ENCODE measurements at places on chromosomes 11 and 22.
A peak's percentile ranks its signal among the peaks of the same experiment; 100 is the strongest.

DNA sequence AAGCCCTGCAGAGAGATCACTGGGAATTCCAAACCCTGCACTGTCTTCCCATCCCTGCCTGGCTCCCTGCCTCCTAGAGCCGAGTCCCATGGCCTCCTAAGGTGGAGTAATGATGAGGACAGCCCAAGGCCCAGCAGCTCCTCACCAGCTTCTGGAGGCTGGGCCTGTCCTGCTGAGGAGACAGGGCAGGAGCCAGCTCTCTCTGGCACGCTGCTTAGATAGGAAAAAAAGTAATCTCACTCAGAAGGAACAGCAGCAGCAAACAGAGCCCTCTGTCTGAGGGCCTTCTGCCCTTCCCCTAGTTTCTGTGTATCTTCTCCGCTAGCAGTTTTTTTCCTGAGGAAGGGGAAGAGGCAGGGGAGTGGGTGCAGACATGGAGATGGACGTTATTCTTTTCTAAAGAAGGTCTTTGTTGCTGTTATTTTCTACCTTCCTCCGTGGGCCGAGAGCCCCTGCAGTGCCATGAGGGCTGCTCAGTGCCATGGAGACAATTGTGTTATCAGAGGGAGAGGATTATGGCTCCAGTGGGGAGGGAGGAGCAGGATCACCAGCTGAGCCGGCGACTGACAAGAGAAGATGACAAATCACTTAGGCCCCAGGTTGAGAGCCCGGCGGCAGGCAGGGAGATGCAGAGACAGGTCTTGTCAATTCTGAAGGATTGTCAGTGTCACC, 315.3 kb downstream of the BUD13 start:
- no peaks in the 10 kb centered on the region for H3K4me1 ChIP-seq
- no peak overlapping the region for H3K27ac ChIP-seq
- H3K4me3 ChIP-seq = no peak overlapping the region
- no peak for DNase-seq
- no peaks in the 10 kb centered on the region for H3K36me3 ChIP-seq
- no peaks in the 10 kb centered on the region for H3K27me3 ChIP-seq

GRCh38 chr11:19982774-19983495, 177.3 kb downstream of the DBX1 start:
- no peak overlapping the region for H3K27ac ChIP-seq
- H3K4me3 ChIP-seq = no peak overlapping the region
- H3K27me3 ChIP-seq = no peaks in the 10 kb centered on the region
- H3K36me3 ChIP-seq = no peaks in the 10 kb centered on the region

DNA sequence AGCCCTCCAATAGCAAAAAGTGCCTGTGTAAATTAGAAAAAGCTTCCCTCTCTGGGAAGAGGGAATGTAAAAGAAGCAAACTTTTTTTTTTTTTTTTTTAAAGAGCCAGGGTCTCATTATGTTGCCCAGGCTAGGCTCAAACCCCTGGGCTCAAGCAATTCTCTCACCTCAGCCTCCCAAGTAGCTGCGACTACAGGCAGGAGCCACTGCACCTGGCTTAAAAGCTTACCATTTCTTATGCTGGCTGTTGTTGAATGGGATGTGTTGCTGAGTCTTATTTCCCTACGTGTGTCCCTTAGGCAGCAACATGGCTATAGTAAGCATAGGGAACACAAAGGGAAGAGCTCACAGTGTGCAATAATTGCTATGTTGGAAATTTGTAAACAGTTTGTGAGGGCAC, 225.5 kb upstream of the CCDC90B start:
- H3K4me3 ChIP-seq = no peak overlapping the region
- no peaks in the 10 kb centered on the region for H3K36me3 ChIP-seq
- peaks cover 27% of the 10 kb centered on the region for H3K4me1 ChIP-seq
- no peaks in the 10 kb centered on the region for H3K27me3 ChIP-seq

DNA sequence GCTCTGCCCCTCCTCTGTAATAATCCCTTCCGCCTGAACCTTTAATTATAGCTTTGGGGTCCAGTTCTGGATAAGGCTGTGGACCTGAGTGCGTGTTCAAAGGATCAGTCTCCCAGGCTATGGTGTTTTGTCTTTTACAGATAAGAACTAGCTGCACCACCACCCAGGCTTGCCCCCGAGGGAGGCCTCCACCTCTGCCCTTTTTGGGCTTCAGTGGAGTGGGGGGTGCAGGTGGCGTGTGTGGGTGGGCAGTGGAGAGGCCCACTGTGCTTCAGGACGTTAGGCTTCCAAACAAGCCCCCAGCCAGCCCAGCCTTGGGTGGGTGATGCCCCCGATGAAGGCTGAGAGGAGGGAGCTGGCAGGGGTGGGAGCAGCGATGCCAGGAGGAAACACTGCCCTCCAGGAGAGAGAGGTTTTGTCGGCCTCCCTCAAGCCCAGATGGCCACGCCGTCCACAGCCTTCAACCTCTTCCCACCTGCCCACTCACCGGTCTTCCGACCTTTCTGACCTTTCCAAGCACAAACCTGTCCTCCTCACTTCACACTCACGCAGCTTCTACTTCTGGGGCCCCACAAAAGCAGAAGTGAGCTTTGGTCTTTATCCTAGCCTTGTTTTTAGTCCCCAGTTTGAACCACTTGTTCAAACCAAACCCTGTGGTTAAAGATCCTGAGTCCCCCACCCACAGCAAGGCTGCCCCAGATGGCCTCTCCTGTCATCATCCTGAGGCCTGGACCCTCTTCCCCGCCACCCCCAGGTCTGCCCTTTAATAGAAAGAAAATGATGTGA, 20.4 kb downstream of the PSMD13 start:
- DNase-seq = no peak
- H3K4me3 ChIP-seq = no peak overlapping the region
- no peaks in the 10 kb centered on the region for H3K4me1 ChIP-seq
- H3K27me3 ChIP-seq = no peaks in the 10 kb centered on the region
- no peak overlapping the region for H3K27ac ChIP-seq
- peaks cover 7% of the 10 kb centered on the region for H3K36me3 ChIP-seq

- no peak overlapping the region for H3K4me3 ChIP-seq
- H3K4me1 ChIP-seq = peaks cover 16% of the 10 kb centered on the region
- peak overlapping the region; percentile 50 for H3K27ac ChIP-seq
- DNase-seq = no peak
Observed at GRCh38 chr11:64855596-64856304, 11.3 kb upstream of the CDC42BPG start.

- peaks cover 38% of the 10 kb centered on the region for H3K4me1 ChIP-seq
- peaks cover under 1% of the 10 kb centered on the region for H3K36me3 ChIP-seq
- peak within 1 kb of the TSS; percentile 75 for H3K4me3 ChIP-seq
- DNase-seq = peak; percentile 100
- H3K27me3 ChIP-seq = no peaks in the 10 kb centered on the region
- H3K27ac ChIP-seq = peak within 1 kb of the TSS; percentile 86
Observed at GRCh38 chr11:120335908-120336640, at the start of gene ARHGEF12. Gene ARHGEF12, plus strand, starts transcription at chr11:120336413. Its CDS starts 831 bp downstream, at chr11:120337244.

DNA sequence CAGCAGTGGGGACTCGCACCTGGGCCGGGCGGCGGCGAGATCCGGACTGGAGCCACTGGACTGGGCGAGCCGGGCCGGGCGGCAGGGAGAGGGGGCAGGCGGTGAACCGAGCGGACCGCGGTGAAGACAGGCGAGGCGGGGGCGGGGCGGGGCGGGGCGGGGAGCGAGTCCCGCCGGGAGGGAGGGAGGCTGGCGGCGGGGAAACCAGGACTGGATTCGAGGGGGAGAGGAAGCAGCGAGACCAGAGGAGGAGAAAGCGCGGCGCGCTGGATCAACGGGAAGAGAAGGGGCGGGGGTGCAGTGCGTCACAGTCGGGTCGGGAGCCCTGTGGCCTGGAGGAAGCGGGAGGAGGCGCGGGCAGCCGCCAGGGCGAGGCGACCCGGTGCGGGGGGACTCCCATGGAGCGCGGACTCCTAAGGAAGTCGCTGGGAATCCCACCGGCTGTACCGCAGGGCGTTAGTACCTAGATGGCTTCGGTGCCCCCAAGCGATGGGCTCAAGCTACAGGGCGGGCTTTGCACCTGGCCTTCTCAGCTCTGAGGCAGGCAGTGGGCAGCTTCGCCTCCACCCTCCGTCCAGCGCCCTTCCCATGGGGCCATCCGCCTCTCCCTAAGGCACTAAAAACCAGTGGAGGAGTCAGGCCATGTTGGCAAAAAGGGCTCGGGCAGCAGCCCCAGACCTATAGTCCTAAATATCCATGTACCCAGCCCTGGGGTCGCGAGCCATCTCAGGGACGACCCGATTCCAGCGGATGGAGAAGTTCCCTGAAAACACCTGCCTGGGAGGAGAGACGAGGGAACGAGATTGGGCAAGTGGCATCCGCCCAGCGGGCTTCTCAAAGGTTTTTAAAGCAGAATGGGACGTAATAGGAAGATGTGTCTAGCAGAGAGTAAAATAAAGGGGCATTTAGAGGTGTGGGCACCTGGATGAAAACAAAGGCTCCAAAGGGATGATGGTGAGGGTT, at the start of gene TMEM121B:
Gene TMEM121B (minus strand): TSS at position 128 of the 963 bp plus-strand sequence. CDS start 233 bp downstream, outside the sequence.
- no peaks in the 10 kb centered on the region for H3K27me3 ChIP-seq
- no peaks in the 10 kb centered on the region for H3K36me3 ChIP-seq
- peak; percentile 86 for DNase-seq
